Esophagus squamous epithelium (tissue), 5 donors: ENCODE measurements at places on chromosomes 12 and 14. TPM values are rescaled to one million over a fixed set of nuclear protein-coding genes. Genes with fewer than 3 reads are reported as not detected.

The HOXC12 gene
- not detected for total RNA-seq

- no peaks in the 10 kb centered on the region for H3K27me3 ChIP-seq
- no peaks in the 10 kb centered on the region for H3K36me3 ChIP-seq
- no peak for DNase-seq
- H3K4me1 ChIP-seq: no peaks in the 10 kb centered on the region
Observed at GRCh38 chr12:96120359-96121100, 73.6 kb upstream of the ELK3 start.

DNA sequence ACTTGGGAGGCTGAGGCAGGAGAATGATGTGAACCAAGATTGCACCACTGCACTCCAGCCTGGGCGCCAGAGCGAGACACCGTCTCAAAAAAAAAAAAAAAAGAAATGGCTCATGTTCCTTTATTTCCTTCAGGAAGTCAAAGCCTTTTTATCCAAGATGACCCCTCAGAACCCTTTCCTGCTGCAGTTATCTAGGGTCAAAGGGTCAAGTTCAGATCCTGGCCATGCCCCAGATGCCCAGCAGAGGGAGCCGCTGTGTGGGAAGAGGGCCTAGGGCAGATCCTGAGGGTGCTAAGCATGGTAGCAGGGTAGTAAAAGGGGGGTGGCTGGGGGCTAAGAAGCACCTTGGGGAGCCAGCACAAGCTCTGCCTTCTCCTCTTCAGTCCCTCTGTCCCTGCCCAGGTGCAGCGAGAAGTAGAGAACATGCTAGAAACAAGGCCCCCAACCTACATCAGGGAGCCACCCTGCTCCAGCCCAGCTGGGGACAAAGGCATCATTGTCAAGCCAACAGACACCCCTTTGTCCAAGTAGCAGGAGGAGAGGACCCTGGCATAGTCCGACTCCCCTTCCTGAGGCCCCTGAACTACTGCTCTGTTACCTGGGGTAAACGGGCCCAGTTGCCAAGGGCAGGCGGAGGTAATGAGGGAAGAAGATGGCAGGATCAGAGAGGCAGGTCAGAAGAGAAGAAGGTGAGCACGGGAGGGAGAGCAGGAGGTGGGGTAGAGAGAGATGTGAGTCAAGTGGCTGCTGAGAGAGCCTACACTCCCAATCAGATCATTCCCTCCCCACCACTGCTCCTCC, 6.5 kb downstream of the NFE2 start:
- no peak overlapping the region for H3K27ac ChIP-seq
- DNase-seq: no peak
- no peaks in the 10 kb centered on the region for H3K36me3 ChIP-seq
- H3K27me3 ChIP-seq: no peaks in the 10 kb centered on the region
- no peak overlapping the region for H3K4me3 ChIP-seq
- H3K4me1 ChIP-seq: no peaks in the 10 kb centered on the region

- H3K27ac ChIP-seq: no peak overlapping the region
- no peaks in the 10 kb centered on the region for H3K27me3 ChIP-seq
- no peak overlapping the region for H3K4me3 ChIP-seq
- DNase-seq: no peak
Observed at GRCh38 chr12:85796001-85796400, 40.2 kb downstream of the RASSF9 start.

GRCh38 chr12:67517181-67517887, 131.2 kb upstream of the DYRK2 start:
- no peak overlapping the region for H3K4me3 ChIP-seq
- H3K4me1 ChIP-seq: peaks cover 3% of the 10 kb centered on the region
- no peaks in the 10 kb centered on the region for H3K36me3 ChIP-seq
- no peak for DNase-seq
- peak overlapping the region; percentile 40 for H3K27ac ChIP-seq
- no peaks in the 10 kb centered on the region for H3K27me3 ChIP-seq

DNA sequence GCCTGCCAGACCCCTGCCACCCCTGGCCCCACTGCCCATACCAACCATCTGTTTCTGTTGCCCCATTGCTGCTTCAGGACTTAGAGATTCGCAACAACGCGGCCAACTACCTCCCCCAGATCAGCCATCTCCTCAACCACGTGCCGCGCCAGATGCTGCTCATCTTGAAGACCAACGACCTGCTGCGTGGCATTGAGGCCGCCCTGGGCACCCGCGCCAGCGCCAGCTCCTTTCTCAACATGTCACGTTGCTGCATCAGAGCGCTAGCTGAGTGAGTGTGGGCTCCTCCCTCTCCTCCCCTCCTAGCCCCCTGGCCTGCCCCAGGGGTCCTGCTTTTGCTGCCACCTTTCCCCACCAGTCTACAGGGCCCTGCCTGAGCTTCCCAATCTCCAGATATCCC, 131.5 kb downstream of the ADCK1 start:
- H3K4me3 ChIP-seq: no peak overlapping the region
- H3K27me3 ChIP-seq: no peaks in the 10 kb centered on the region
- no peaks in the 10 kb centered on the region for H3K4me1 ChIP-seq
- no peaks in the 10 kb centered on the region for H3K36me3 ChIP-seq
- H3K27ac ChIP-seq: no peak overlapping the region

DNA sequence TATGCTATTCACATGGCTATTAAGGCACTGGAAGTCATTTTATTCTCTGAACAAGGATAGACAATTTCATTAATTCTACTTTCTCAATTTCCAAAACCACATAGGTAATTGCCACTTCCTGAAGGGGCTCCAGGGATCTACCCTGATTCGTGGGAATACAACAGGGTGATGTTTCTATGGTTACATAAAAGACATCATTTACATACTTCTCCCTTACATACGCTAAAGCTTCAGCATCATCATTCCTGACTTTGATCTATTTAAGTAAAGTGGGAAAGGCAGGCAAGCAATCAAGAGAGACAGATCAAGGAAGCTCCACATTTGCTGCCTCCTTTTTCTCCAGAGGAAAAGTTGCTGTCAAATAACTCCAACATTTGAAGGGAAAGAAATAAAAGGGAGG, 118.8 kb upstream of the SINHCAF start:
- no peaks in the 10 kb centered on the region for H3K36me3 ChIP-seq
- H3K4me3 ChIP-seq: no peak overlapping the region
- H3K27ac ChIP-seq: no peak overlapping the region
- H3K4me1 ChIP-seq: no peaks in the 10 kb centered on the region
- no peaks in the 10 kb centered on the region for H3K27me3 ChIP-seq

GRCh38 chr12:66735275-66735674, 56.4 kb upstream of the GRIP1 start:
- no peaks in the 10 kb centered on the region for H3K36me3 ChIP-seq
- DNase-seq: no peak

DNA sequence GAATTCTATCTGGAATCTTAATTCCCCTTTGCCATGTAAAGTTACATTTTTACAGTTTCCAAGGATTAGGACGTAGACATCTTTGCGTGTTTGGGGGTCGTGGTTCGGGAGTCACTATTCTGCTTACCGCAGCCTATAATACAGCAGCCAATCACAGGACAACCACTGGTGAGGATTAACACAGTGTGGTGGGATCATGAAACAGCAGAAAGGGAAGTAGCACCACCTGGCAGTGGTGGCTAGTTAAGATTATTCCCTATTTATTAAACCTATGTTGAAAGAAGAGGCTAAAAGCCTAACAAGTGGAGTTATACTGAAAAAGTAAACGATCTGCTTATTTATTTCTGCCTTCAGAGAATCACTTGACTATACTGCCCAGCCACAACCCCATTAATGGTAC, 71.7 kb downstream of the IPO8 start:
- DNase-seq: no peak
- no peak overlapping the region for H3K4me3 ChIP-seq
- H3K27me3 ChIP-seq: no peaks in the 10 kb centered on the region
- no peaks in the 10 kb centered on the region for H3K4me1 ChIP-seq
- H3K27ac ChIP-seq: no peak overlapping the region

GRCh38 chr14:89620436-89620835, 203.4 kb upstream of the FOXN3 start:
- no peaks in the 10 kb centered on the region for H3K36me3 ChIP-seq
- DNase-seq: no peak
- no peak overlapping the region for H3K27ac ChIP-seq
- H3K4me1 ChIP-seq: peaks cover 18% of the 10 kb centered on the region

DNA sequence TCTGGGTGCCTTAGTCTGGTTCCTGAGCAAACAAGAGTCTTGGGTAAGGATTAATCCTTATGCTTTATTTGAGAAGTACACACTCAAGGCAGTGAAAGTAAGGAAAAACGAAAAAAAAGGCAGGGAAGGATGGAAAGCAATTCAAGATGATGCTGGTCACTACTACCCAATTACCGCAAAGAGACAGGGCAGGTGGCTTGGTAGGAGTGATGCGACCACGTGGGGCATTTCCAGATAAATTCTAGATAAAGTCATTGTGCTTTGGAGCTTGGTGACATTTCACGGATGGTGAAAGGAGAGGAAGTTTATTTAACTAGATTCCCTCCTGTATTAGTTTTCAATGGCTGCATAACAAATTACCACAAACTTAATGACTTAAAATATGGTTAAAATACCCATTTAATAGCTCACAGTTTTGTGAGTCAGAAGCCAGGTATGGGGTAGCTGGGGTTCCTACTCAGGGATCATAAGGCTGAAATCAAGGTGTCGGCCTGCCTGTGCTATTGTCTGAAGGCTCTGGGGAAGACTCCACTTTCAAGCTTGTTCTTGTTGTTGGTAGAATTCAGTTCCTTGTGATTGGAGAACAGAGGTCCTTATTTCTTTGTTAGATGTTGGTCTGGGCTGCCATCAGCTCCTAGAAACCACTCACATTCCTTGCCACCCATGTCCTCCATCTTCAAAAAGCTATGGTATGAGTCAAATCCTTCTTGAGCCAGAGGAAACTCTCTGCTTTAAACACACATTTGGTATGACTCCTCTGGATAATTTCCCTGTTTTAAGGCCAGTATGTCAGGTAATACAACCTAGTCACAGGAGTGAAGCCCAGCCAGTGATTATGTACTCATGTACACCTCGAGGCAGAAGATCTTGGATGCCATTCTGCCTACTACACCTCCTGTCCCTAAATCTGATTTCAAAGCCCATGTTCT, 5.6 kb upstream of the HMGA2 start:
- peaks cover 6% of the 10 kb centered on the region for H3K4me1 ChIP-seq
- H3K36me3 ChIP-seq: no peaks in the 10 kb centered on the region
- H3K27ac ChIP-seq: no peak overlapping the region
- H3K4me3 ChIP-seq: no peak overlapping the region

DNA sequence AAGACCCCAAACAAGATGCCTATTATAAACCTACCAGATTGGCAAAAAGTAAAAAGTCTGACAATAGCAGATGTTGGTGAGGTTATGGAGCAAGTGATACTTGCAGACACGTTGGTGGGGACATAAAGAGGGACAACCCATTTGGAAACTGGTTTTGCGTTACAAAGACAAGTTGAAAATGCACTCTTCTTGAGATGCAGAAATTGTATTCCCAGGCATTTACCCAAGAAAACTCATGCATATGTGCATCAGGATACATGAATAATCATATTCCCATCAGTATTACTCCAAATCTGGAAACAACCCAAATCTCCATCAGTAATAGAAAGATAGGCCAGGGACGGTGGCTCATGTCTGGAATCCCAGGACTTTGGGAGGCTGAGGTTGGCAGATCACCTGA, 12.8 kb upstream of the GOLGA5 start:
- no peaks in the 10 kb centered on the region for H3K36me3 ChIP-seq
- no peak overlapping the region for H3K4me3 ChIP-seq
- no peak for DNase-seq
- H3K4me1 ChIP-seq: peaks cover 9% of the 10 kb centered on the region

The OR4N2 gene
- not detected for total RNA-seq

The RTL1 gene
- not detected for total RNA-seq

DNA sequence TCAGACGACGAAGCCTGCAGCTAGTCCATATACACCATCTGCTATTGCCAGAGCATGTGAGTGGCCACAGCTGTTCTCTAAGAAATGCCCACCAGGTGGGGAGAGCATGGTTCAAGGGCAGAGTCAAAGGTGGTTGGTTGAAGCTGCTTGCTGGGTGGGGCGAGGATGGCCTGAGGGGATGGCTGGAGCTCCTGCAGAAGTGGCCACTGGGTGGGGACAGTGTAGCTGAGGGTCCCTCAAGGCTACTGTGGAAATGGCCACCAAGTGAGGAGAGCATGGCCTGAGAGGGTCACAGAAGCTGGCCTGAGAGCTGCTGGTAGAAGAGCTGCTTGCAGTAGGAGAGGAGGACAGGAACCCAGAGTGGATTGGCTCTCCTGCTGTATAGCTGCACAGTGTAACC, 102.4 kb downstream of the AACS start:
- no peak overlapping the region for H3K4me3 ChIP-seq
- no peak overlapping the region for H3K27ac ChIP-seq
- H3K4me1 ChIP-seq: no peaks in the 10 kb centered on the region
- no peaks in the 10 kb centered on the region for H3K36me3 ChIP-seq
- DNase-seq: no peak

The KRT78 gene
- total RNA-seq: 194 TPM

DNA sequence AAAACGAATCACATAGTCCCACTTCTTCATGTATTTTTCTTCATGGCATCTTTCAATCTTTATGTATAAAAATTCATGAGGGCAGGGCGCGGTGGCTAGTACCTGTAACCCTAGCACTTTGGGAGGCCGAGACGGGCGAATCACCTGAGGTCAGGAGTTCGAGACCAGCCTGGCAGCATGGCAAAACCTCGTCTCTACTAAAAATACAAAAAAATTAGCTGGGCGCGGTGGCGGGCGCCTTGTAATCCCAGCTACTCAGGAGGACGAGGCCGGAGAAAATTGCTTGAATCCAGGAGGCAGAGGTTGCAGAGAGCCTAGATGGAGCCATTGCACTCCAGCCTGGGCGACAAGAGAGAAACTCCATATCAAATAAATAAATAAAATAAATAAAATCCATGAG, 2.5 kb upstream of the GABARAPL1 start:
- H3K27ac ChIP-seq: no peak overlapping the region
- H3K4me1 ChIP-seq: peaks cover 3% of the 10 kb centered on the region
- H3K27me3 ChIP-seq: no peaks in the 10 kb centered on the region
- no peak for DNase-seq
- H3K36me3 ChIP-seq: no peaks in the 10 kb centered on the region

GRCh38 chr12:19088606-19089005, 40.9 kb upstream of the PLEKHA5 start:
- no peaks in the 10 kb centered on the region for H3K4me1 ChIP-seq
- H3K4me3 ChIP-seq: no peak overlapping the region
- no peaks in the 10 kb centered on the region for H3K27me3 ChIP-seq
- H3K36me3 ChIP-seq: no peaks in the 10 kb centered on the region
- peak overlapping the region; percentile 62 for H3K27ac ChIP-seq

The LRP1 gene
- total RNA-seq: 76.0 TPM
